ENCODE measurements at places on chromosomes 6 and 20.

- no peak for DNase-seq
Observed at GRCh38 chr6:157030755-157031154, 253.6 kb downstream of the ARID1B start.

DNA sequence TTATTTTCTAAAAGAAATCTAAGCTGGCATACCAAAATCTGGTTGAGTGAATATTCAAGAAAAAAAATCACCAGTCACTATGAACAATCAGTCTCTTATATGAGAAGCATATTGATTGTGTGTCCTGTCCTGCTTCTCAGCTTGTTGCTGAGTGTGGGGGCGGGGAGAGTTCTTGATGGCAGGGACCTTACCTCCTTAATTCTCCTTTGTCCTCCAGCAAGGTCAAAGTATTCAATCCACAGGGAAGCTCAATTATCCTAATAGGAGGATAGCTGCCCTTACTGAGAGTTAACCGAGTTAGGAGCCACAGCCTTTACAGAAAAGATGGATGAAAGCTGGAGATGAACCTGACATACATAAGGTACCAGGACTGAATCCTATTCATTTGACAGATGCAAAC lies 154.0 kb downstream of the LY86 start:
- no peak for DNase-seq

GRCh38 chr6:30790724-30791383 lies 46.5 kb upstream of the IER3 start:
- DNase-seq: no peak

GRCh38 chr6:40112350-40112749 lies 178.1 kb upstream of the MOCS1 start:
- no peak for DNase-seq

GRCh38 chr20:58840816-58841538 lies 9.7 kb downstream of the GNAS-AS1 start:
- no peak for DNase-seq
